NCI-H187 treated with DMSO at 0.1 percent for 48 hours (cell line): ENCODE measurements at places on chromosomes 11 and 22.

- no peak for DNase-seq
These were observed 3.8 kb downstream of the TOP3B start for GRCh38 chr22:21978564-21979386.

GRCh38 chr11:14537134-14537599 lies 17.0 kb upstream of the PSMA1 start:
- DNase-seq = no peak

DNA sequence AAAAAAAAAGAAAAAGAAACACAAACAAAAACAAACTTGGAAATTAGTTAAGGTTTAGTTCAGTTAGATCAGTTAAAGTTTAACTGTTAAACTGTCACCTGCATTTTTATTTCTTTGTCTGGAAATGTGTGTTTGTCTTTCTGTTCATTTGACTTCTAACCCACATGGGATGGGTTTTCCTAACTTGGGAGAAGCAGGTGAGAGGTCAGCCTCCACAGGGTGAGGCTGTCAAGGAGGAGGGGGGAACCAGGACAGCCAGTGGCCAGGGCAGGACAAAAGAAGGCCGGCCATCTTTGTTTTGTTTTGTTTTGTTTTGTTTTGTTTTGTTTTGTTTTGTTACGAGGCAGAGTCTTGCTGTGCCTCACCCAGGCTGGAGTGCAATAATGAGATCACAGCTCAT lies 13.4 kb upstream of the GCAT start:
- no peak for DNase-seq

GRCh38 chr11:109267293-109268095 lies 154.5 kb upstream of the C11orf87 start:
- DNase-seq = no peak

DNA sequence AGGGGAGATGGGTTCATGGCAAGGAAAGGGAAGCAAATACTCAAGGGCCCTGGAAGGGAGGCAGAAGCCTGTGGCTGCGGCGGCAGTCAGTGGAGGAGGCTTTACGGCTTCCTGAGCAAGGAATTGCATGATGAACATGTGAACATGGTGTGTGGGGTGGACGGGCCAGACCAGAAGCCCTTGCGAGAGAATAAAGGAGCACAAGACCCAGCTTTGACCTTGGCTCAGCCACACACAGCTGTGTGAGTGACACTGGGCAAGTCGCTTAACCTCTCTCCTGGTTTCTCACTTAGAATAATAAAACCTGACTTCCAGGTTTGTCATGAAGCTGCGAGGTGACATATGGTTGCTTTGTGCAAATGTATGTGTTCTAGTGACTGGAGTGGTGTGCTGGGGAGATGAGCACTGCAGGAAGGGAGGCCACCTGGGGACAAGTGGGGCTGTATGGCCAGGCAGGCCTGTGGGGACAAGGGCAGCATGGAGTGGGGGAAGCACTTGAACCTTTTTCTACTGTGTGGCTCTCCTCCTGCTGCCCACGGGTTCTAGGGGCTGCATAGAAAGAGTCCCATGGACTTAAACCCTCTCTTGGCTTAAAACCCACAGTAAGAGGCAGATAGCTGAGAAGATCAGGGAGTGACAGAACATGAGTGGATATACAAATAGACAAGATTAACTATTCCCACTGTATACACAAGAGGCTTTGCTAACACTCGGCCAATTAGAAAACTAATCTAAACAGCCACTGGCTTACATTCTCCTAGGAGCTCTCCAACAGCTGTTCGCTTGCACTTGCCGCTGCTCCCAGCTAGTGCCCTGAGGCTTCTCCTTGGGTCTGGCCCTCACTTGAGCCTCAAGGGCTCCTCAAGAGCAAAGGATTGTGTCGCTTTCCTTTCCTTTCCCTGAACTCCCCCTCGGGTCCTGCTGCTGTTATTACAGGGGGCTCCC lies 67.3 kb upstream of the CDON start:
- DNase-seq = peak; percentile 73

GRCh38 chr22:43600265-43600664 lies 188.5 kb downstream of the MPPED1 start:
- DNase-seq = no peak

- no peak for DNase-seq
These were observed 7.0 kb downstream of the THY1 start for GRCh38 chr11:119415966-119416365.
